ENCODE measurements at places on chromosomes 16 and 17.
A peak's percentile ranks its signal among the peaks of the same experiment; 100 is the strongest.

DNA sequence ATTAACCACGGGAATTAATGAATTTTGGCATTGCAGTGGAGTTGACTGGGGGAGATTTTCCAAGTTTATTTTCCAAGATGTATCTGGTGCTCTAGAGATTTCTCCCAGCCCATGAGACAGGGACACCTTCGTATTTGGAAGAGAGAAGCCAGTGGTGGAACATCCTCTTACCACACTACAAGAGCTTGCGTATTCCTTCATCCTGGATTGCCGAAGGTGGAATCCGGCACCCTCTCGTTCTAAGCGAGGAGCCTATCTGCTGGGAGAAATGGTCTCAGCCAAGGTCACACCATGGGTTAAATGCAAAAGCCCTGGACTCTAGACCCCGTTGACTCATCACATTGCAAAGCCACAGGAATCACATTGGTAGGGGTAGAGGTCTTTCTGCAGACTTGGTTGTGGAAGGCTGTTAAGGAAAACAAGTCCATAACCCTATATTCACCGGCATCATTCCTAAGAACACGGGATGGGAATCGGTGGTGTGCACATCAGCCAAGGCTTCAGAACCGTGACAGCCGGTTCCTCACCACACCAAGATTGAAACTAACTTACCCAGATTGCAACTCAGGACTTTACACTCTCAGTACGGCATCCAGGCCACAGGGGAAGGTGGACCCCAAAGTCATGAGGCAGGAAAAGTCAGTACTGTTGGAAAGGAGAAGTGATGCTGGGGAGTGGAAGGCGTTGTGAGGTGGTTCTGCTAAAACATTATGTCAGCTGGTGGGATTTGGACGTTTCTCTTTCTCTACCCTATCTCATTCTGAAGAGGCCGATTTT, 259.8 kb downstream of the CPPED1 start:
- no peak for DNase-seq

DNA sequence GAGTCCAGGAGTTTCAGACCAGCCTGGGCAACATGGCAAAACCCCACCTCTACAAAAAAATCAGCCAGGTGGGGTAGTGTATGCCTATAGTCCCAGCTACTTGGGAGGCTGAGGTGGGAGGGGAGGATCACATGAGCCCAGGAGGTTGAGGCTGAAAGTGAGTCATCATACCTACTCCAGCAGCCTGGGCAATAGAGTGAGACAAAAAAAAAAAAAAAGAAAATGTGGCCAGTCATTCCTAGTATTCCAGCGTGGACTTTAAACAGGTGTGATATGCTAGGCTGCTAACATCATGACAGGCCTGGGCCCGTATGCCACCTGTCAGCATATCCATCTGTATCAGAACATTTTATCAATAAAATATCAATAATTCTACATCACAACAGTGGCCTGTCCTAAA, 143.3 kb downstream of the AATF start:
- no peak for DNase-seq

DNA sequence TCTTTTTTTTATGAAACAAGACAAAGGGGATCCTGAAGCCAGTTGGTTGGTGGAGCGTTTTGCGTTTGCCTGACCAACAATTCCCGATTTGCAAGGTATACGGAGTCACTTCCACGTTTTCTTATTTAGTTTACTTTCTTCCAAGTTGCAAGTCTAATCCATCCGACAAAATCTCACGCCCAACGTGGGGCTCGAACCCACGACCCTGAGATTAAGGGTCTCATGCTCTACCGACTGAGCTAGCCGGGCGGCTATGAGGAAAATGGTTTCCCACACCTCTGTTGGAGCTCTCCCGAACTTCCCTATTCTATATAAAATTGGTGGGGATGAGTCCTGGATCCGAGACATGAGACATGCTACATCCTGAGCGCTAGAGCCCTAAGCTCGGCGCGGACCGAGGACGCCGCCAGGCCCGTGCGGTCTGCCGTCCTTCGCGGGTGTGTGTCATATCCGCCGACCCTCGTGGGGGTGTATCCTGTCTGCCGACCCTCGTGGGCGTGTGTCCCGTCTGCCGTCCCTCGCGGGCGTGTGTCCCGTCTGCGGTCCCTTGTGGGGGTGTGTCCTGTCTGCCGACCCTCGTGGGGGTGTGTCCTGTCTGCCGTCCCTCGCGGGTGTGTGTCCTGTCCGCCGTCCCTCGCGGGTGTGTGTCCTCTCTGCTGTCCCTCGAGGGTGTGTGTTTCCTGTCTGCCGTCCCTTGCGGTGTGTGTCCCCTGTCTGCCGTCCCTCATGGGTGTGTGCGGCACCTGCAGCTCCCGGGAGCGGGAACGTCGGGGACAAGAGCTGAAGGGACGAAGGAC, 22.6 kb downstream of the ZNF213 start:
- DNase-seq: peak; percentile 93

GRCh38 chr17:50918071-50918932, 52.1 kb upstream of the TOB1 start:
- DNase-seq: no peak

- no peak for DNase-seq
These were observed 38.2 kb downstream of the RTN4RL1 start for GRCh38 chr17:1986783-1987451.

- no peak for DNase-seq
These were observed 809 bp downstream of the PIRT start for GRCh38 chr17:10836966-10837590.

- DNase-seq: no peak
These were observed 1.5 kb upstream of the ARHGDIG start for GRCh38 chr16:278863-279366.

DNA sequence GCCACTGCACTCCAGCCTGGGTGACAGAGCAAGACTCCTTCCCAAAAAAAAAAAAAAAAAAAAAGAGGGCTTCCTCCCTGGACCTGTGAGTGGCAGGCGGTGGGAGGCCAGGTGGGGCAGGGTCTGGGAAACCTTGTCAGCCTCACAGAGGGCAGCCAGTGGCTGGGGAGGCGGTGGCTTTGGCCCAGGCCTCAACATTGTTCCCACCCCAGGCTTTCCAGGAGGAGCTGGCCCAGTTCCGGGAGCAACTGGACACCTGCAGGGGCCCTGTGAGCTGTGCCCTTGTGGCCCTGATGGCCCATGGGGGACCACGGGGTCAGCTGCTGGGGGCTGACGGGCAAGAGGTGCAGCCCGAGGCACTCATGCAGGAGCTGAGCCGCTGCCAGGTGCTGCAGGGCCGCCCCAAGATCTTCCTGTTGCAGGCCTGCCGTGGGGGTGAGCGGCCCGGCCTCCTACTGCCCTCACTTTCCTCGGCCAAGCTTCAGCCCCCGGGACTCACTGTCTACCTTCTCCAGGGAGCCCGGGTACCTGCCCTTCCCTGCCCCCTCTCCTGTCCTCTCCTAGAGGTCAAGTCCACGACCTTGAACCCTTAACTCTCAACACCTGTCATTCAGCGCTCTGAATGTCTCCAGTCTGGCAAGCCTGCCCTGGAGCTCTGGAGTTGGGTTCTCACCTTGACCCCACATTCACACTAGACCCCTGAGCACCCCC, 12.4 kb downstream of the ZNF213 start:
- no peak for DNase-seq

- DNase-seq: no peak
These were observed 10.5 kb downstream of the CNEP1R1 start for GRCh38 chr16:50035468-50035992.

DNA sequence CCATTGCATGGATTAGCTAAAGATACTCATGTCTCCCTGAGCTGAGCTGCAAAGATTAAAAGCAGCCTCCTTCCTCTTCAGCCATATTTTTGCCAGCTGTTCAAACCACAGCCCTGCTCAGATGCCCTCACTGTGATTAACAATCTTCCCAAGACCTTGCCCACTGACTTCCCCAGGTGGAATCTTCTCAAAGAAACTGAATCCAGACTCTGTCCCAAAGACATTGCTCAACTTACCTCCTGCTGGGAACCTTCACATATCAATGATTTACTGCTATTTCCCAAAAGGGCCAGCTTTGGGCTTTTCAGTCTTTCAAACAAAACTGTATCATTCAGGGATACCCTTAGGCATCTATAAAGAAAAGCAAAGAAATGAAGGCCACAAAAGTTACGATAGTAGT, 9.2 kb downstream of the C17orf67 start:
- no peak for DNase-seq

- DNase-seq: no peak
These were observed 7.1 kb downstream of the TMEM97 start for GRCh38 chr17:28326114-28326513.

DNA sequence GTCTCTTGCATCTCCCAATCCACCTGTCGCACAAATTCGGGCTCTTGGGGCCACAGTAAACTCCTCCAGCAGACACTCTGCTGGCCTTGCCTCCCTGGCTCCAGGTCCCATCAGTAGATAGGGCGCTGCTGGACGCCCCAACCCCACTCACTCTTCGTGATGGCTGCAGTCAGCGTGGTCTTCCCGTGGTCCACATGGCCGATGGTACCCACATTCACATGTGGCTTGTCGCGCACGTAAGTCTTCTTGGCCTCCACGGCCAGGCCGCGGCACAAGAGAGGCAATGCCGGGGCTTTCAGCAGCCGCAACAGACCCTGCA, 428 bp downstream of the TUFM start:
- DNase-seq: no peak

- DNase-seq: no peak
These were observed 74.7 kb upstream of the CA10 start for GRCh38 chr17:52233176-52233575.

DNA sequence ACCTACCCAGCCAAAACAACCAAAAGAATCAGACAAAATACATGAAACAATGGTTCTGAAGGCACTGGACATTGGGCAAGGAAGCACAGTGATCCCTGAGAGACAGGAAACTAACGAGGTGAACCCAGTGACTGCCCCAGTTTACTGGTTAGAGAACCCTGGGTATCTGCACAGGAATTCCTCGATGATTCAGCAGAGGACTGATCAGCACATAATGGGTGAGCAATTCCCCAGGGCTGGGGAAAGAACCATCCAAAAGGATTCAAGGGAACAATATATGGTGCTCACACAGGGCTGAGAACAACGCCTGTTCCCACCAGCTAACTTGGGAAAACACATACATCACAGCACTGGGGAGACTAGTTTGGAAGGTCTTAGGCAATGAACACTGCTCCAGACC, 167.2 kb downstream of the PARN start:
- DNase-seq: no peak

GRCh38 chr17:17805575-17805974, 31.2 kb downstream of the SREBF1 start:
- no peak for DNase-seq

DNA sequence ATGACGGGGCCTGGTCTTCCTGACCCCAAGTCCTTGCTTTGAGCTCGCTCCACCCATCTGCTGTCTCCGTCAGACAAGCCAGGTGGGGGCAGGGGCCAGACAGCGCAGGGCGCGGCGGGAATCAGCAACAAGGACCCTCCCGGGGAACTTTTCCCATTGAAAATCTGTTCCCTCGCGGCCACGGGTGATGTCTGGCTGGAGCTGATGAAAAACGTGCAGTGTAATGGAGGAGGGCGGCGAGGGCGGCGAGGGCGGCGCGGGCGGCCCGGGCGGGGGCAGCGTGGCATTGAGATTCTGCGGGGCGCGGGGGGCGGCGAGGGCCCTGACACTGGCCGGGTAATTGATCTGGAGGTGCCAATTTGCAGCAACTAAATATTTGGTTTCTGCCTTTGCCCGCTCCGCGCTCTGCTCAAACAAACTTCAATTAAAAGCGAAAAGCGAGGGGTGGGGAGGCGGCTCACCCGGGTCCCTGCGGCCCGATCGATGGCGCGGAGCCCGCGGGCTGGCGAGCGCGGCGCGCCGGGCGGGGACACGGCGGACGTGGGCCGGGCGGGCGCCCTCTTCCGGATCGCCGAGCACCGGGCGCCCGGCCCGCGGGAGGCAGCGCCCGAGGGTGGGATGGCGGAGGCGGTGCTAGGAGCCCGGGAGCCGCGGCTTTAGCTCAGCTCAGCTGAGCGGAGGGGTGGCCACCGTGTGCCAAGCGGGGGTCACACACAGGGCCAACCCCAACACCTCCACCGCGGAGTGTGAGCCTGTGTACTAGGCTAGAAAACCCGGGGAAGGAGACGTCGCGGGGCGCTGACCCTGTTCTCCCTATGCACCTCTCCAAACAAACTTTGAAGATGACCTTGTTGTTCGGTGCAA, 32.4 kb downstream of the DCAKD start:
- peak; percentile 25 for DNase-seq

DNA sequence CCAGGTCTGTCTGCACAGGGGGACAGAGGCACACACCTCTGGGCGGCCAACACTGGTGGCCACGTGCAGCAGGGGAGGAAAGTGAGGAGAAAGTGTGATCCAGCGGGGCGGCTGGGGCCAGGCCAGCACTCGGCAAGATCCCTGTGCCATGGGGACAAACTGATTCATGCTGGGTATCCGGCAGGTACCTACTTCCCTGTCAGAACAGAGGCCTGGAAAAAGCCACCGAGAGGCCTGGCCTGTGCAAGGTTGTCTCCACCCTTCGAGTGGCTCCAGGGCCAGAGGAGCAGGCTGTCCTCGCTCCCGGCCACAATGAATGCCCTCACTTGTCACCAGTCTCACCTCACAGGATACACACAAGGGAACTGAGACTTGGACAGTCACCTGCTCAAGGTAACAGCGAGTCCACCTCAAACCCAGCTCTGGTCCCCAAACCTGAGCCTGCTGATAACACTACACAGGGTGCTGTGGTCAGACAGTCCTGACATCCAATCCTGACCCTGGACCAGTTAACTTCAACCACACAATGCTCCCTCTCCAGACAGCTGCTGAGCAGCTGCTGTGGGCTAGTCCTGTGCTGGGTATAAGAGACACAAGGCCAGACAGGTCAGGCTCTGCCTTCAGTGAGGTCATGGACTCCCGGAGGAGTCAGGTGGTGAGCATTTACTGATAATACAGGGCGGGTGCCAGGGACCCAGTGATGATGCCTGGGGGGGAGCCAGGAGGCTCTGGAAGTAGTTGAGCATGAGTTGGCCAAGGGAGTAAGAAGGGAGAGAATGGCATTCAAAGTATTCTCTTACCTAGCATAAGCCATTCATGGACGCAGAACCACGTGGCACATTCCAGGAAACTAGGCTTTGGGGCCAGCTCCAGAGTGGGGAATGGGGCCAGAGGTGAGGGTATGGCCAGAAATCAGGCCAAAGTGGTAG, 53.0 kb downstream of the VAC14 start:
- DNase-seq: no peak

DNA sequence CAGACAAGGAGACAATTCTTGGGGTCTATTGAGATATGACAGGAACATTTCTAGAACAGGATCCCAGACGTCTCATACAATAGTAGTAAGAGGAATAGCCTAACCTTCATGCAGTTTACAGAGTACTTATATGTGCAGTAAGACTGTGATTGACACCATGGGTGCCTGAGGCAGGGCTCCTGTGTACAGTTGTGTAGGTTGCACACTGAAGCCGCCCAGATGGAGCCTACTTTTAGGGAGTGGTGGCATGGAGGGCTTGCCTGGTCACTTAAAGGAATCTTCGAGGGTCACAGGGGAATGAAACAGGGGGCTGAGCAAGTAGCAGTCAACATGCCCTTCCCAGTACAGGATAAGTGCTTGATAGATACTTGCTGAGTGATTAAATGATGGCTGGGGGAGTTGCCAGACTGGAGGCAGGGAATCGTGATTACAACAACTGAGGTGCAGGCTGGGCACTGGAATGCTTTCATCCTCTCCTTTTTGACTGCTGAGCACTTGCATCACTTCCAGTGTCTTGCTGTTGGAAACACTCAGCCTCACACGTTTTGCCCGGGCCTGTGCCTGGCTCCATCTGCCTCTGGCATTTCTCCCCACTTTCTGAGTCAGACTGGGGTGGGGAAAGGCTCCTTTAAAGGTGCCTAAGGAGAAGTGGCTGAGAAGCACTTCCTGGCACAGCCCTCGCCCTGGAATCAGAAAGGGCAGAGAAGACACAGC, 71.0 kb downstream of the COPRS start:
- DNase-seq: peak; percentile 59

Measured in NCI-H446 (cell line).